ENCODE measurements at places on chromosomes 12 and 14. TPM values are rescaled to one million over a fixed set of nuclear protein-coding genes. Genes with fewer than 3 reads are reported as not detected.

The CDKN3 gene
- 12.7 TPM for total RNA-seq

DNA sequence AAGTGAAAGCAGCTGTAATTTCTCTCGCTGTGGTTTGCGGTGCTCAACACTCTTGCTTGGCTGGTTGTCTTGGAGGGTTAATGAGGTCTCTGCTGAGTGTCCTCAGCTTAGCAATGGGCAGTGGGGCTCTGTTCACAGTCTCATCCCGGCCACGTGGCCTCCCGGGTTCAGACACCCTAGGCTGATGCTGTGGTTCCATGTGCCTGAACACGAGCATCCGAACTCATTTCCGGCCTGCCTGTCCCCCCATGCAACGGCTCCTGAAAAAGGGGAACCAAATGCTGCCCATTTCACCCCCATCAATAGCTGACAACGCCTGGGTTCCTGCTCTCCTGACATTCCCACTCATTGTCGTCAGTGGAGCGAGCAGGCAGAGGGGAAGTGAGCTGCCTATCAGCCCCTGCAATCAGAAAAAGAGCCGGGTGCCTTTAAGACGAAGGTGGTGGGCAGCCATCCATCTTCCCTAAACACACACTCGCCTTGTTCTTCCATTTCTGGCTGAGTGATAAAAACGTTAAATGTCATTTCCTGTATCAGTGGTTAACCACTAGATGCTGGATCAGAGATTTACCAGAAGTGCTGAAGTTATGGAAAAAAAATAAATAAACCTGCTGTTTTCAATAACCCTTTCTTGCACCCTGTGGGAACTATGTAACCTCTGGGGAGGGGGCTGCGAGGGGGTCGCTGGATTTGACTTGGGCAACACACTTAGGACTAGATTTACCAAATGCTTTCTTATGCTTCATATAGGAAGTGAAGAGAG lies 60.3 kb upstream of the BCL2L14 start:
- no peaks in the 10 kb centered on the region for H3K27me3 ChIP-seq
- DNase-seq = no peak
- no peak overlapping the region for H3K4me3 ChIP-seq
- H3K27ac ChIP-seq = peak overlapping the region; percentile 90

The NEUROD4 gene
- total RNA-seq = not detected

GRCh38 chr14:103735022-103735421 lies 19.4 kb downstream of the ZFYVE21 start:
- no peak overlapping the region for H3K4me3 ChIP-seq
- H3K36me3 ChIP-seq = no peaks in the 10 kb centered on the region
- peak; percentile 55 for DNase-seq
- no peaks in the 10 kb centered on the region for H3K4me1 ChIP-seq

- no peaks in the 10 kb centered on the region for H3K36me3 ChIP-seq
- no peak overlapping the region for H3K4me3 ChIP-seq
- peak overlapping the region; percentile 14 for H3K27ac ChIP-seq
- H3K4me1 ChIP-seq = no peaks in the 10 kb centered on the region
- H3K27me3 ChIP-seq = no peaks in the 10 kb centered on the region
These were observed 96.6 kb upstream of the NEDD1 start for GRCh38 chr12:96810477-96810876.

GRCh38 chr12:109492371-109492770 lies 14.9 kb downstream of the UBE3B start:
- H3K36me3 ChIP-seq = no peaks in the 10 kb centered on the region
- no peaks in the 10 kb centered on the region for H3K4me1 ChIP-seq

- H3K4me3 ChIP-seq = no peak overlapping the region
- no peaks in the 10 kb centered on the region for H3K27me3 ChIP-seq
- H3K4me1 ChIP-seq = peaks cover 15% of the 10 kb centered on the region
- no peak overlapping the region for H3K27ac ChIP-seq
- peaks cover 13% of the 10 kb centered on the region for H3K36me3 ChIP-seq
These were observed 29.5 kb downstream of the CEP170B start for GRCh38 chr14:104894331-104895206.
